ENCODE measurements at places on chromosomes 3 and 15. TPM values are rescaled to one million over a fixed set of nuclear protein-coding genes. Genes with fewer than 3 reads are reported as not detected.

- no peak for DNase-seq
These were observed 712.3 kb upstream of the LMCD1 start for GRCh38 chr3:7789324-7789723.

DNA sequence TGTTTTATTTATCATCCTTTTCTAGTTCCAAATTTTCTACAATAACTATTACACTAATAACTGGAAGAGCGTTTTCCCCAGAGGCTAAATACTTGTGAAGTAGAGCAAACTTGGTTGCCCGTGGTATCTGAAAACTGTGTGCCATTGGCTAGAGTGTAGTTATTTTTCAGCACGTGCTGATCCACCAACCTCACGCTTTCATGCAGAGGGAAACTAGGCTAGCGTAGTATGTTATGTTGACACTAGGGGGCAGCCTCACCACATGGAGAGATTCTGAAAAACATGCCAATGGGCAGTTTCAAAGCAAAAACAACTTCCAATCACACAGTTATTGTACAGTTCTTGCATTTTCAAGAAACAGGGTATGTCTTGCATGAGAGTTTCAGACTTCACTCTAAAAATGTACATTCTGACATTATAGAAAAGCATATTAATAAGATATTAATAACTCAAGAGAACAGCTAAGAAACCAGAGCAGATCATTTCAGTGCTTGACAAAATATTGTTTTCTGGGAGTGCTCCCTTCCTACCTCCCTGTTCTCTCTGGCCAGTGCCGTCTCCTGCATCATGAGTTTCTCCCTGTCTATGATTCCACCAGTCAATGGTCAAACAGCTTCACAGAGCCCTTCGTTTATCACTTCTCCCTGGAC, 39.7 kb downstream of the SPATA12 start:
- DNase-seq = peak; percentile 79

DNA sequence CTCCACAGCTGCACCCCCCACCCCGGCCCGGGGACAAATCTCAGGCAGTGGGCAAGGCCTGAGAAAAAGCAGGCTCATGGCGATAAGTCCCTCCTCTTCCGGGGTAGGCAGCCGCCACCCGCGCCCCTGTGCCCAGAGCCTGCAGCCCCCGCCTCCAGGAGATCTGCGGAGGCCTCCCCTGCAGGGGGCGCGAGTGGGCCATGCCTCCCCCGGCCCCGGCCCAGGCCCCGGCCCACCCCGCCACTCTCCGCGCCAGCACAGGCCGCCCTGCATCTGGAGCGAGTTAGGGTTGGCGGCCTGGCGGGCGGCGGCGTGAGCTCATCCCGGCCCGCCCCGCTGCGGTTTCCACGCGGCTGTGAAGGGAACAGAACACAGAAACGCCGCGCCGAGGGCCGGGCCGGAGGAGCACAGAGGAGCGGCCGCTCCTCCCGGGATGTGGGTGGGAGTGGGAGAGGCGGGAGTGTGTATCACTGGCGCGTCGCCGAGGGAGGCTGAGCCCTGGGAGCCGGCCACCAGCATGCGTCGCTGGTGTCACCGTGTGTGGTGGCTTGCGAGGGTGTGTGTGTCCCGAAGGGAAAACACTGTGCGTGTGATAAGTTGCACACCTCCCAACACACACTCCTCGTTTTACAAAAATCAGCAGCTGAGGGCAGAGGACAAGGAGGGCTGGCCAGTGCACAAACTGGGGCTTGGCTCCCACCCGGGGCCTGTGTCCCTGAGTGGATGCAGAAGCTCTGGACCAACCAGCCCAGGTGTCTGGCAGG, 17.2 kb downstream of the MYL3 start:
- DNase-seq = peak; percentile 74

Gene NMB
- total RNA-seq = 16.6 TPM

GRCh38 chr15:94269954-94270353, 38.6 kb downstream of the MCTP2 start:
- no peak for DNase-seq

Gene CCR3
- total RNA-seq = 0.17 TPM

DNA sequence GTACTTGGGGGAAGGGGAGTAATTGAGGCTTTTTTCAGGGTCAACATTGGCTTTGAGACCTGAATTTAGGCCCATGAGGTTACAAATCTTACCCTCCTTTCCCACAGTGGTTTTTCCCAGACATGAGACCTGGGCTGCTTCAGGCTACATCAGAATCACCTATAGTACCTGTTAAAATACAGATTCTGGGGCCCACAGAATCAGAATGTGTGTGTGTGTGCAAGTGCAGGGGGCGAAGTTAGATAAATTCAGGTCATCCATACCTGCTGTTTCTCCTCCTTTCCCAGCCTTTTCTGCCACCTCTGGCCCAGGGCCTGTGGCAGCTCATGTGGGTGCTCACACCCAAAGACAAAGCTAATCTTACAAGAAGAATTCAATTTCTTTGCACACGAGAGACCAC, 110.5 kb downstream of the RAB11A start:
- no peak for DNase-seq

Gene P2RY13
- not detected for total RNA-seq

Gene KLHL6
- not detected for total RNA-seq

- DNase-seq = no peak
These were observed at the start of gene RBP2 for GRCh38 chr3:139476348-139476747. Gene RBP2, minus strand, starts transcription at chr3:139476516. Its CDS starts 57 bp downstream, at chr3:139476459.

Data from Calu3 (cell line).